Hematopoietic multipotent progenitor cell treated with erythropoietin and hydrocortisone succinate and interleukin-3 and kit ligand, for 15 days (in vitro differentiated cells): ENCODE measurements at places on chromosomes 12 and 14.
A peak's percentile ranks its signal among the peaks of the same experiment; 100 is the strongest.

DNA sequence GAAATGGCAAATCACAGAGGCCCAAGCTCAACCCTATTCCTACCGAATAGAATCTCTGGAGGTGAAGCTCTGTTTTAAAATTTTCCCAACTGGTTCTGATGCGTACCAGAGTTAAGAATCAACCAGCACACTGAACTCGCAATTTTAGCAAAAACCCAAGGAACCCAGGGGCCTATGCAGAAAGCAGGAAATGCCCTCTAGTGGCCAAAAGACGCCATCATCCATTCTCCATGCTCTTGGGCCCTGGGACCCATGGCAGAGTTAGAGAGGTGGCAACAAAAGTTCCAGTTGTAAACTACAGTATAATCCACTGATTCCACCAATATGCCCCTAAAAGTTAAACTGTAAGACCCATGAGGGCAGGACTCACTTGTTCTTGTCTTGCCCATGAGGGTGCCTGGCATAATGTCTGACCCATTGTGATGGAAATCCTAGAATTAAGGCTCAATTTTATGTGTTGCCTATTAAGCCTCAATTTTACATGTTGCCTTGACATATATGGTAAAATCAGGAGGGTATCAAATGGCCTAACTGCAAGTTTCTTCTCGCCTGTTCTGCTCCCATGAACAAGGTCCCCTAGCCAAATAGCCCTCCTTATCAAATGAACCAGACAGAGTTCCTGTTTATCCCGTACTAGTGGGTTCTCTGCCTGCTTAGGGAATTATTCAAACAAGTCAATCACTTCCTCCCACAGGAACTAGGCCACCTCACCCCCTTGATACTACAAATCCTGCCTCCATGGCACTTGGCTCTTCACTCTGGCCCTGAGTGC lies 137.5 kb upstream of the CPM start:
- DNase-seq, result peak; percentile 67

GRCh38 chr12:119204671-119205285 lies 26.0 kb downstream of the HSPB8 start:
- no peak for DNase-seq

DNA sequence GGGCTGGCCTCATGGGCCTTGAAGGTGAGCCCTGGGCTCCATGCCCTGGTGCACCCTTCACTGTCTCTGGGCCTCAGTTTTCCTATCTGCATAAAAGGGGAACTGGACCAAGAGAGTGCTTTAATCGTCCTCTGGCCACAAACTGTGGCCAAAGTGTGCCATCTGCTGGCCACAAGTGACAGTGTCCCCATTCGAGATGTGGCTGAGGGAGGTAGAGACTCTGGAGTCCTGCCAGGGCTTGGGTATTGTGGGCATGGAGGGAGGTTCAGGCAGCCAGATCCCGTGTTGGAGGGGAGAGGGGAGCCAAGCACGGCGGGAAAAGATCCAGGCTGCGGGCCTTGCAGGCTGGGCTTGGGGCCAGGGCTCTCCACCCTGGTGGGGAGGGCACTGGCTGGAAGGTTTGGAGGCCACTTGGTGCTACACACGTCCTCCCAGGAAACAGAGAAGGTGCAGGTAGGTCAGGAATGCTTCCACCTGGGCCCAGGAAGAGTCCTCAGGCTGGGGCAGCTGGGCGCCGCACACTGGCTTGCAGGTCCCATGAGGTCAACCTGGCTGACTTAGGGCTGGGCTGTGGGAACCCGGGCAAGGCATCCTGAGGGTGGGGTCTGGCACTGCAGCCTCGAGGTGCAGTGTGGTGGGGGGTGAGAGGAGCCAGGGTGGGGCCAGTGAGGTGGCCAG lies 7.3 kb upstream of the KIF26A start:
- DNase-seq, result peak; percentile 40

- no peak for DNase-seq
These were observed 65.5 kb upstream of the BDKRB2 start for GRCh38 chr14:96139169-96139568.

DNA sequence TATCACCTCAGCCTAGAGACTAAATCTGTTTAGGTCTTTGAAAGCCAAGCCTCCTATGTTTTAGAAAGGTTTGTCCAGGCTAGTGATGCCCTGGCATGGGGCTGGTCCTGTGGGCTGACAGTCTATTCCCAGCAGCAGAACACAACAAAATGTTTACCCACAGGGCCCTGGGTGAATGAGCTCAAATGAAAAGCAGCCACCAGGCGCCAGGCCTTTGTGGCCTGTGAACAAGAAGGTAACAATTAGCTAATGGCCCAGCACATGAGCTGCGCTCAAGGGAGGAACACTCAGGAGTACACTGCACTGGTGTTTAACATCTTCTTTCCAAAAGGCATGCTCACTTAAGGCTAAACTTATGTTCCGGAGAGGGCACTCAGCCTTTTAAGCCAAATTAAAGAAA lies 202.2 kb downstream of the MON2 start:
- no peak for DNase-seq

GRCh38 chr12:121196902-121197301 lies 13.0 kb upstream of the P2RX4 start:
- DNase-seq, result no peak

GRCh38 chr14:24885410-24885913 lies 164.5 kb downstream of the STXBP6 start:
- no peak for DNase-seq

DNA sequence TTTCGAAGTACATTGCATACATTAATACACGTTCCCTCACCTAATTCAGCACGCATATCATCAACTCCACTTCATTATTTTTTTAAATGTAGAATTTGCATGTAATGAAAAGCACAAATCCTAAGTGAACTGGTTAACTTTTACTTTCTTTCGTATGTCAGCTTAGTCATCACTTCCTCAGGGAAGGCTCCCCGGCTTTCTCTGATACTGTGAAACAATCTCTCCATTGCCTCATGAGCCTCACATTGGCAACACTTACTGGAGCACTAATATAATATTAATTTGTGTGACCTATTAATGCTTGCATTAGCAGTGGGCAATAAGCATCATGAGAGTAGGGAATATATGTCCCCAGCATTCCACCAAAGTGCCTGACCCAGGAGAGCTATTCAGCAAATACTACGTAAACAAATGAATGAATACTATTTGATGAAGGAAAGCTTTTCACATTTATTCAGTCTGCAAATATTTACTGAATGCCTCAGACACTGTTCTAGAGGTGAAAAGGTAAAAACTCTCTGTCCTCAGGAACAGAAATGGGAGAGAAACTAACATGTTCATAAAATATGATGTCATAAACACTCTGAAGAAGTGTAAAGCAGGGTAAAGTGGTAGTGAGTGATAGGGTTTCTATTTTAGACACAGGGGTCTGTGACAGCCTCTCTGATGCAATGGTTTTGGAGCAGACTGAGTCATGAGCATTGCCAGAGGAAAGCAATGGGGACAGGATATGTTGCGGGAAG lies 327.5 kb upstream of the DIO2 start:
- no peak for DNase-seq

- no peak for DNase-seq
These were observed 287.8 kb downstream of the ADGRD1 start for GRCh38 chr12:131241517-131241916.

GRCh38 chr12:94855853-94856252 lies 147.6 kb downstream of the NDUFA12 start:
- DNase-seq, result no peak

DNA sequence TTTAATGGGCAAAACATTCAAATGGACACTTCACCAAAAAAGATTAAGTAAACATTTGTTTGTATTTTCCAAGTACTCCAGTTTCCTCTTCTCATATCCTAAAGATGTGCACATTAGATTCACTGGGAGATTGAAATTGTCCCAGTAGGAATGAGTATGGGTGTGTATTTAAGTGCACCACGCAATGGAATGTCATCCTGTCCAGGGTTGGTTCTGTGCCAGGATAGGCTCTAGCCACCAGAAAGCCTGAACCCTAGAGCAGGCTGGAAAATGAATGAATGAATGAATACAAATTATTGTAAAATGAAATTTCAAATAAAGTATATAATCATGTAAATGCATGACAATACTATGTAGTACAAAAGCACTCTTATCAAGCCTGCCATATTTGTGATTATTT lies 14.0 kb downstream of the CEP83 start:
- DNase-seq, result no peak

DNA sequence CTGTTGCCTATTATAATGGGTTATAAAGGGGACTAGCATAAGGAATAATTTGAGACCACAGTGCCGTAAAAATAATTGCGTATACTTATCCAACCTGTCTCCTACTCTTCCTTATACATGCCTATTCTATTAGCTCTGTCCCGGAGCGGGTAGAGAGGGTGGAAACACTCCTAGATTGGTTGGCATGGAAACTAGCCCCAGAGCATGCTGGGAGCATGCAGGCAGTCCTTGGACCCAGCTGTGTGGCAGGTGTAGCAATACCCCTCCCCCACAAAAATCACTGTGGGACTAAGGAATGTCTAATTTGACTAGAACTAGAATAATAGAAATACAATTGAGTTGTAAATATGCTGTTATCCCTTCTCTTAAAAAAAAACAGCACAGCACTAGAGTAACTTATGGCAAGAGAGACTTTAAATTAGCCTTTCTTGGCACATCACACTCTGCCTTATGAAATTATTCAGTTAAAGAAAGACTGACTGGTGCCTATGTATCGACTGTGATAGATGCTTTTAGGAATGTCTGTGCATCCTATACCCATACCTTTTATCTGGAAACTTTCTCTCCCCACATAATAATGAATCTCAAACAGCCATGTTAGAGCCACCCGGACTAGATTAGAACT lies 244.0 kb upstream of the DAAM1 start:
- no peak for DNase-seq

DNA sequence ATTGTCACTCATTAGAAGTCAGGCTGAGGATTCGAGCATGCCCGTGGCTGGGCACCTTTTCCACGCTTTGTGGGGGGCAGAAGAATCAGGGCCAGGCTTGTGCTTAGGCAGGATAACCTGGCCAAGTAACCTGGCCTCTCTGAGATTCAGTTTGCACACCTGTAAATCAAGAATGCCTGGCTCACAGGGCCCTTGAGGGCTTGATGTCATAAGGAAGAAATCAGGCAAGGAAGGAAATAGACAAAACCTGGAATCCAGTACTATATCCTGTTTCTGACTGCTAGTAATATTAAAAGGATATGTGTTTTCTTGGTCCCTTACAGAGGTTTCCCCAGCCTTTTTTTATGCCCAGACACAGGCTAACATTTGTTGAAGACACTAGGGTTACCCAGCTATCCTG lies 91.9 kb downstream of the SAMD4A start:
- DNase-seq, result no peak

DNA sequence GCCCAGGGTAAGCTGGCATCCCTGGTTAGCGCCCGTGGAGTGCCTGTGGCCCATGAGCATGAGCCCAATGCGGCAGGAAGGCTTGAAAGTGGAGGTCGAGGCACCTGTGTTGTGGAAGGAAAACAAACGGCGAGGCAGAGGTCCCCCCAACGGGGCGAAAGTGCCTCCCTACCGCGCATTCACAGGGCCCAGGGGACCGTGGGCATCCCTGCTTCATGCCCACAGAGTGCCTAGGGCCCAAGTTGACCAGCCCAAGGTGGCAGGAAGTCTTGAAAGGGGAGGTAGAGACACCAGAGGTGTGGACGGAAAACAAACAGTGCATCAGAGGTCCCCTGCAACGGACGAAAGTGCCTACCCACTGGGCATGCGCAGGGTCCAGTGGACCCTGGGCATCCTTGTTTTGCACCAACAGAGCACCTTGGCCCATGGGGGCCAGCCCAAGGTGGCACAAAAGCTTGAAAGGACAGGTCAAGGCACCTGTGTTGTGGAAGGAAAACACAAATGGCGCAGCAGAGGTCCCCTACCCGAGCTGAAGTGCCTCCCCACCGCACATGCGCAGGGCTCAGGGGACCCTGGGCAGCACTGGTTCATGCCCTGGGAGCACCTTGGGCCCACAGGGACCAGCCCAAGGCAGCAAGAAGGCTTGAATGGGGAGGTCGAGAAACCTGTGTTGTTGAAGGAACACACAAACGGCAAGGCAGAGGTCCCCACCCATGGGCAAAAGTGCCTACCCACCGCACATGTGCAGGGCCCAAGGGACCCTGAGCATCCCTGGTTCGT lies 377.5 kb downstream of the ALG10 start:
- DNase-seq, result no peak

DNA sequence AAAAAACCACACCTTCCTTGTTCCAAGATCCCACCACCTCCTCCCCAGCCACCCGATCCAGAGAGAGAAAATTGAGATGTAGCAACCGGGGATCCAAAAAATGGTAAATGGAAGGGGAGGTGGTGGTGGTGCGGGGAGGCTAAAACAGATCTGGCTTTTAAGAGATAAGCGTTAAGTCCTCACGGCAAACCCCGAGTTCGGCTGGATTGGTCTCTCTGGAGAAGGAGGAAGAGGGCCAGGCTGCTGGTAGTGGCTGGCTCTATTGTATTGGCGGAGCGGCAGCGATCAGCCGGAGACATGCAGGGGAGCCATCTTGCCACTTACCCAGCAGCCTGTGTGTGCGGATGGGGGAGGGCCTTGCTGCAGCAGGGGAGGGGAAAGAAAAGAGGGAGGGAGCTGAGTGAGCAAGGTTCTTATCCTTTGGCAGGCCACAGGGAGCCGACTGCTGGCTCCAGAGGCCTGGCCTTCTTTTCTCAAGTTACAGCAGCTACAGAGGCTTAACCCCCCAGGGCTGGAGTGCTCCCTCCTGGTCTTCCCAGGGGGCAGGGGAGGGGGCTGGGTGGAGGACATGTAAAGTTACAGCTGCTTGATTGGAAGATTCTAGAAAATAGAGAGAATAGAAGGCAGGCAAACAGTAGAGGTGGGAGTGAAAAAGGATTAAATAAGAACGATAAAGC lies 14.1 kb upstream of the CDH24 start:
- DNase-seq, result peak; percentile 88

DNA sequence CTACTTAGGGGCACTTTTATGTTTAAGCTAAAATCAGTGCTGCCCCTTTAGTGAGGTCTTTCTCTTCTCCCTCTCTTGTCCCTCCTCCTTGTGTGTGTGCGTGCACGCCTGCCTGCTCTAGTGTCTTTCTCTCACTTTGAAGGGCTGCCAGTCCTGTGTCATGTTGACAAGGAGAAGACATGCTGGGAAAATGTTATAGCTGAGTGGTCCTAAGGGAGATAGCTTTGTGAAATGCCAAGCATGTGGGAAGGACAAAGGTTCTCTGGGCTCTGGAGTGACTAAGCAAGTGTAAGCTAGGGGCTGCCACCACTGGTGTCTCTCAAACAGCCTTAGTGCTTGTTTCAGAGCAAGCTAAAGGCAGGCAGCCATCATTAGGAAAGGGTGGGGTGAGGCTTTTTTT lies 108.4 kb downstream of the EMP1 start:
- DNase-seq, result no peak

- no peak for DNase-seq
These were observed 228.9 kb upstream of the EGLN3 start for GRCh38 chr14:34179727-34180126.

GRCh38 chr14:31357279-31357678 lies 63.1 kb downstream of the HEATR5A start:
- DNase-seq, result no peak
